ENCODE measurements at places on chromosomes 2 and 18. TPM values are rescaled to one million over a fixed set of nuclear protein-coding genes. Genes with fewer than 3 reads are reported as not detected.

The EVX2 gene
- total RNA-seq: 0.03 TPM

GRCh38 chr2:147696426-147696825 lies 148.4 kb upstream of the ACVR2A start:
- H3K27ac ChIP-seq: no peak overlapping the region
- no peak for DNase-seq
- H3K4me1 ChIP-seq: no peaks in the 10 kb centered on the region
- H3K27me3 ChIP-seq: no peaks in the 10 kb centered on the region

- H3K27ac ChIP-seq: no peak overlapping the region
- peaks cover 47% of the 10 kb centered on the region for H3K4me1 ChIP-seq
- no peak for DNase-seq
Measured at GRCh38 chr2:219702796-219703545, 75.5 kb downstream of the SLC4A3 start.

- H3K27me3 ChIP-seq: no peaks in the 10 kb centered on the region
- H3K36me3 ChIP-seq: peaks cover 29% of the 10 kb centered on the region
- DNase-seq: peak; percentile 67
- H3K4me1 ChIP-seq: peaks cover 38% of the 10 kb centered on the region
- peak overlapping the region; percentile 99 for H3K27ac ChIP-seq
Measured at GRCh38 chr2:231709981-231710798, 1.9 kb downstream of the PTMA start.

- no peak overlapping the region for H3K4me3 ChIP-seq
- no peak overlapping the region for H3K27ac ChIP-seq
- no peaks in the 10 kb centered on the region for H3K27me3 ChIP-seq
- no peaks in the 10 kb centered on the region for H3K36me3 ChIP-seq
Measured at GRCh38 chr2:164061129-164061746, 325.4 kb upstream of the FIGN start.

DNA sequence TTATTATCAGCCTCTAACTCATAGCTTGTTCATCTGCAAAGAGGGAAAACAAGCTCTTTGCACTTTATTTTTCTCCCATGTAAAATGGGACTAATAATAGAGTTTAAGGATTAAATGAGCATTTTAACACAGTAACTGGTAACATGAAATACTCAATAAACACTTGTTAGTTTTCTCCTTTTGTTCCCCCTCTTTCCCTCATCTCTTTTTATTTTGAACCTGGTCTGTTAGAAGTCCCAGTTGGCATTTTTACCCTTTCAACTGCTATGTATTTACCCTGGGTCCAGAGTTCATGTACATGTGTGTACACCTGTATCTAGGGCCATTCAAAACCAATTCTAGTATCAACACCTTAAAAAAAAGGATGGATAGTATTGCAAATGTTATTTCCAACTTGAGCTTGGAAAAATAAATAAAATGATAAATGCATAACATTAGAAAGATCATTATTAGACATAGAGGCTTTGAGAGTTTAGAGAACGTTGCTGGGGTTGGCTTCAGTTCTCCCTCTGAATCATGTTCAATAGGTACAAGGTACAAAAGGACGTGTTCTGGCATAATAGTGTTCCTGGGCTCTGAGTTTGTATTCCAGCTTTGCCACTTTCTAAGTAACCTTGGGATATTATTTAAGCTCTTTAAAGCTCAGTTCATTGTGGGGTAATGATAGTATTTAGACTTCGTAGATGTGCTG lies 5.2 kb upstream of the VPS54 start:
- no peaks in the 10 kb centered on the region for H3K27me3 ChIP-seq
- no peak overlapping the region for H3K27ac ChIP-seq
- no peak for DNase-seq

- 0 out of 2 replicates have a peak, but pooled peaks cover 5% of the 10 kb centered on the region for H3K36me3 ChIP-seq
- no peak for DNase-seq
- H3K27ac ChIP-seq: no peak overlapping the region
- H3K4me1 ChIP-seq: no peaks in the 10 kb centered on the region
- no peak overlapping the region for H3K4me3 ChIP-seq
- H3K27me3 ChIP-seq: no peaks in the 10 kb centered on the region
Measured at GRCh38 chr2:98500561-98500960, 55.9 kb downstream of the INPP4A start.

DNA sequence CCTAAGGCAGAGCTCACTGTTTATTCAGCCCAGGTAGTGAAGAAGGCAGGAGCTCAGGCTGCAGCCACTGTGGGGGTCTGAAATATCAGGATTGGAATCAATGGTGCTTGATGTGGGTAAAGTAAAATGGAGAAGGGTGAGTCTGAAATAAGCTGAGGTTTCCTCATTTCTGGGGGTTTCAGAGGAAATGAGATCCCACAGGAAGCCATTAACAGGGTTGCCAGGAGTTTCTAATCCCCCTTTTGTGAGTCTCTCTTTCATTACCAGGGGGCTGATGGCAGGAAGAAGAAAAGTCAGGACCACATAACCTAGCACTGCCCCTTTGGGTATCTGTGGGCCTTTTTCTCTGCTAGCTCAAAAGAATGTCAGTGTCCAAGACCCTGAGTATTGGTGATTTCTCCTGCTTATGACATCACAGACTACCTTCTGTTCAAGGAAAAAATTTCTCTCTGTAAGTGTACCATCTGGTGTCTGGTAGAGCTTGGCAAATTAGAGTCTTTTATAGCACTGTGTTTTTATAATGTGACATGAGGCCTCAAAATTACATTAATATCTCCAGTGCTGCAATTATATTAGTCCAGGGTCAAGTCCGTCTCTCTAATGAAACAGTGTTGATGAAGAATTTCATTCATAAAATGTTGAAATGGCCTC lies 56.0 kb downstream of the LBH start:
- no peaks in the 10 kb centered on the region for H3K36me3 ChIP-seq
- H3K4me1 ChIP-seq: peaks cover 35% of the 10 kb centered on the region
- no peak overlapping the region for H3K4me3 ChIP-seq
- no peaks in the 10 kb centered on the region for H3K27me3 ChIP-seq

GRCh38 chr2:151972241-151973012 lies 126.4 kb downstream of the CACNB4 start:
- H3K36me3 ChIP-seq: no peaks in the 10 kb centered on the region
- no peak overlapping the region for H3K4me3 ChIP-seq
- DNase-seq: no peak

The MEIS1 gene
- total RNA-seq: 0.28 TPM

DNA sequence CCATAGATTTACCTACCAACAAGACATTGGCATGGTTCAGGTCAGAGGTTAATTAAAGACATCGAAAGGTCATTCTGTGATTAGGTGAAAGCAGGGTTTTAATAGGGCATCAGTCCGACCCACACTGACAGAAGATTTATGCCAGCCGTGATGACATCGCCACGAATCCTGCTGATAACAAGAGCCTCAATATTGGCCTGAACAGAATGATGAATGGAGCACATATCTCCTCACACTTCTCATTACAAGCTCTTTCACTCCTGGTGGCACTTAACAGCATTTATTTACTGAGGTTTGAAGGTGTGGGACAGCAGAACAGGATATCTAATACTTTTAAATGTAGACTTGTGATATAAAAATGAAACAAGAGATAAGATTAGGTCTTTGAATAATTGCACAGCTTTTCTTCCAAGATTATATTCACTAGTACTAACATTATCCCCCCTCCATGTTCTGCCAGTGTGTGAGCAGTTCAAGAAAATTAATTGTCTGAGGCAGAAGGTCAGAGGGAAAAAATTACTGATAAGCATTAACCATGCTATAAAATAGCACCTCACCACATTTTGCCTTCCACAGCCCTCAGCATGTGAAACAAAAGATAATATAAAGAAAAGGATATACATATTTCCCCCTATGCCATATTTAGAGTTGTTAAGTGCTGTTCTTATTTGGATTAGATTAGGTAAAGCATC lies 23.1 kb upstream of the INSIG2 start:
- no peak overlapping the region for H3K4me3 ChIP-seq
- H3K36me3 ChIP-seq: no peaks in the 10 kb centered on the region
- no peak for DNase-seq
- H3K27me3 ChIP-seq: no peaks in the 10 kb centered on the region
- no peak overlapping the region for H3K27ac ChIP-seq

DNA sequence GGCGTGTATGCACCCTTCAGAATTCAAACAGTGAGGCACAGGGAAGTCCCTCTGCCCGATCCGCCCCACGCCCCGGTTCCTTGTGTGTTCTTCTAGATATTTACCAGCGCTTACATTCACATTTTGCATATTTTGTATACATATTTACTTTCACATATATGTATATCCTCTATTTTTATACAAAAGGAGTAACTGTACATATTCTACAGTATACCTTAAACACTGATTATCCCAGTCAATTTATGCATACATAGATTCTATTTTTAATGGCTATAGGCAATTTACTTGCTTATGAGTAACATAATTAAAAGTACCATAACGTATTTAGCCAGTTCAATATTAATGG lies 307 bp upstream of the DUSP11 start:
- peaks cover 9% of the 10 kb centered on the region for H3K36me3 ChIP-seq

Data from GM23338 (cell line).